ENCODE measurements at places on chromosomes 2 and 18. TPM values are rescaled to one million over a fixed set of nuclear protein-coding genes. Genes with fewer than 3 reads are reported as not detected.

GRCh38 chr2:241234066-241234790 is 45.8 kb downstream of the ANO7 start:
- peaks cover 100% of the 10 kb centered on the region for H3K36me3 ChIP-seq
- H3K4me3 ChIP-seq = no peak overlapping the region
- no peak overlapping the region for H3K27ac ChIP-seq
- no peaks in the 10 kb centered on the region for H3K4me1 ChIP-seq

DNA sequence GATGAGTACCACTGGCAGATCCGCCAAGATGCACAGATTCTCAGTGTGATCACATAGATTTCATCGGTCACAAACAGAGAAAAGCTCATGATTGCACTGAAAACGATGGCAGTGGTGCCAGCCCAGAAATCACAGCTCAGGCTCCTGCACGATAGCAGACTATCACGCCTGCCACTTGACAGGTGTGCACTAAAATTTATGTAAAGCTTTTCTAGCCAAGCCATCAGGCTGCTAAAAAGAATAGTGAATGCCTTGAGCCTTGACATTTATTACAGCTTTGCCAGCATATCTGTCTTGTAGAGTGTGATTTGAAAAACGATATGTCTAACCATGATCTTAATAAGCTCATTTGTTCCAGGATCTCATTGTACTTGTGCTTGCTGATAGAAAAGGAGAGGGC is 409.5 kb upstream of the CWC22 start:
- no peaks in the 10 kb centered on the region for H3K36me3 ChIP-seq
- no peak overlapping the region for H3K27ac ChIP-seq
- DNase-seq = no peak
- peaks cover 7% of the 10 kb centered on the region for H3K4me1 ChIP-seq

The KATNAL2 gene
- 1.7 TPM for total RNA-seq

DNA sequence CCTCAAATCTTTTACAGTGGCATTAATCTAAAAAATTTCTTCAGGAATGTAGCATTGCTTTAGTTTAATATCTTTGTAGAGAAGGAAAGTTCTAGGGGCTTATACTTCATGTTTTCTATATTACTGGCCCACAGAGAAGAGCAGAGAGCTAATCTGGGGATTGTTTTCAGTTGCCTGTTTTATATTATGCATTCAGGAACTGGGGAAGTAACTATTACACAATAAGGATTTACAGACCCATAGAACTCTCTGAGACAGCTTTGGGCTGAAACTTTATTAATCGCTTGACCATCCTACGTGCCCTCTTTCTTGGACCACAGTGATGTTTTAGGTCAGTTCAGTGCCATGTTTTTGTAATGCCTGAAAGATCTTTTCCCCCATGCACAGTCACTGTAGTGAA is 29.9 kb downstream of the BIRC6 start:
- no peak for DNase-seq
- H3K27me3 ChIP-seq = no peaks in the 10 kb centered on the region
- no peak overlapping the region for H3K4me3 ChIP-seq
- H3K36me3 ChIP-seq = peaks cover 78% of the 10 kb centered on the region
- H3K27ac ChIP-seq = no peak overlapping the region

The IAH1 gene
- 60.2 TPM for total RNA-seq

DNA sequence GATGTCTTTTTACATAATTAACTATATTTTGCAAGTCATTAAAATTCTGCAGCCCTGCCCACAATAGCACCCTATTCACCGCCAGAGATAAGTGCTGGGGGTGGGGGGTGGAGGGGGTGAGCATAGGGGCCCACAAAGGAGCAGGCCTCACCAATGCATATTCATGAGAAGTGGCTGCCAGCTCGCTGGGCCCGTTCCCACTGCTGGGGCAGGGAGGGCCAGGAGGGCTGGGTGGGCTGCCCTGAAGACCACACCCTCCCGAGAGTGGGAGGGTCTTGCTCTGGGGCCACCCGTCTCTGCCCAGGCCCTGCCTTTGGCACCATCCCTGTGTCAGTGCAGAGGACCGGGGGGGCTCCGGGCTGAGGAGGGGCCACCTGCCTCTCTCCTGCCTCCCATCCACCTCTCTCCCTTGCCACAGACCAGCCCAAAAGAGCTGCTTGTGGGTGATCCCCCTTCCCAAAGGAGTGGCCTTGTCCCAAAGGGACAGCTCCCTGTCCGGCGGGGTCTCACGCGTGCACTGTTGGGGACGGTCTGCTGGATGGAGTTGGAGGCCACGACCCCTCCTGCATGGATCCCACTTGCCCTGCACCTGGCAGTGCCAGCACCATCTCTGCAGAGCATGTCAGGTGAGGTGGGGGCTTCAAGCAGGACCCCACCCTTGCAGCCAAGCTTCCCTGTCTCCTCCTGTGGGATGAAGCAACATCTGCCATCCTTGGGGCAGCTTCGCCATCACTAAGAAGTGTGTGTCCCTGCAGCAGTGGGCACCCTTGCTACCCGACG is 138.8 kb upstream of the GPC1 start:
- H3K36me3 ChIP-seq = no peaks in the 10 kb centered on the region
- peaks cover 22% of the 10 kb centered on the region for H3K4me1 ChIP-seq
- no peak overlapping the region for H3K27ac ChIP-seq
- H3K4me3 ChIP-seq = no peak overlapping the region

The TUBB8B gene
- not detected for total RNA-seq

- H3K4me1 ChIP-seq = no peaks in the 10 kb centered on the region
- H3K4me3 ChIP-seq = no peak overlapping the region
- H3K36me3 ChIP-seq = no peaks in the 10 kb centered on the region
- H3K27me3 ChIP-seq = no peaks in the 10 kb centered on the region
- DNase-seq = no peak
Measured at GRCh38 chr2:195406886-195407603, 250.0 kb upstream of the SLC39A10 start.

The ADRA2B gene
- total RNA-seq = 2.7 TPM

- H3K36me3 ChIP-seq = no peaks in the 10 kb centered on the region
- H3K27me3 ChIP-seq = no peaks in the 10 kb centered on the region
- H3K4me3 ChIP-seq = no peak overlapping the region
Measured at GRCh38 chr18:7028625-7029024, 89.0 kb downstream of the LAMA1 start.

GRCh38 chr2:233203060-233203459 is 48.4 kb upstream of the ATG16L1 start:
- no peaks in the 10 kb centered on the region for H3K4me1 ChIP-seq
- no peak overlapping the region for H3K27ac ChIP-seq
- H3K4me3 ChIP-seq = no peak overlapping the region
- peaks cover 4% of the 10 kb centered on the region for H3K36me3 ChIP-seq
- DNase-seq = no peak

DNA sequence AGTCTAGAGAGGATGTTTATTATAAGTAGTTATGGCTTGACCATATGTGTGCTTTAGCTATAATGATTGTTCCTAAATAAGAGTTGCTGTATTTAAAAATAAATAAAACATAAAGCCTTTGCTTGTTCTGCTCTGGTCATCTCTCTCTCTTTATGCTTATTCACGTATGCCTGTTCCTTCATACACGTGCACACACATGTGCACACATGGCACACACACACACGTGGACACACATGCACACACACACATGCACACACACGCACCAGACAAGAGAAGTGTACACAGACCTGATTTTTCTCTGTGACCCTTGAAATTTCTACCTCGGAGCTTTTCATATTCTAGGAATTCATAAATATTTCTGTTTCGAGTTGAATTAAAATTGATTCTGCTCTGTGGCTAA is 658.2 kb upstream of the SALL3 start:
- no peak overlapping the region for H3K4me3 ChIP-seq
- no peaks in the 10 kb centered on the region for H3K27me3 ChIP-seq
- DNase-seq = no peak
- H3K27ac ChIP-seq = no peak overlapping the region

DNA sequence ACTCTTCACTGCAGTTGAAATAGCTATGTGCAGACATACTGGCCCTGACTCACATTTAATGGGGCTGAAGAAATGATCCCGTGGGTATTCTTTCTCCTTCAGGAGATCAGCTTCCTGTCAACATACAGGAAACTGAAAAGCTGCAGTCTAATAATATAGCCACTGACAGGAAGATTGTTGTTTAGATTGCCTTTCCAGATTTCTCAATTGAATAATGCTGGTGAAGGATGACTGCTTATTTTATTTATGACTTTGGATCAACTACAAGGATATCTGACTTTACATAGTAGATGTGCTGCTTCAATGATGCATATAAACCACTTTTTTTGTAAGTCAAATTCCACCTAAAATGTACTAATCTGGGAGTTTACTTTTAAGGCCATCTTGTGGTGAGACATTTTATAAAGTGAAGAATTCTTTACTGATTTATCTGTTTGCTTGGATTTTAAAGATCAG is 93.4 kb upstream of the MAP4K3 start:
- no peaks in the 10 kb centered on the region for H3K27me3 ChIP-seq
- H3K4me3 ChIP-seq = no peak overlapping the region
- H3K36me3 ChIP-seq = no peaks in the 10 kb centered on the region
- peaks cover 22% of the 10 kb centered on the region for H3K4me1 ChIP-seq
- H3K27ac ChIP-seq = peak overlapping the region; percentile 32

DNA sequence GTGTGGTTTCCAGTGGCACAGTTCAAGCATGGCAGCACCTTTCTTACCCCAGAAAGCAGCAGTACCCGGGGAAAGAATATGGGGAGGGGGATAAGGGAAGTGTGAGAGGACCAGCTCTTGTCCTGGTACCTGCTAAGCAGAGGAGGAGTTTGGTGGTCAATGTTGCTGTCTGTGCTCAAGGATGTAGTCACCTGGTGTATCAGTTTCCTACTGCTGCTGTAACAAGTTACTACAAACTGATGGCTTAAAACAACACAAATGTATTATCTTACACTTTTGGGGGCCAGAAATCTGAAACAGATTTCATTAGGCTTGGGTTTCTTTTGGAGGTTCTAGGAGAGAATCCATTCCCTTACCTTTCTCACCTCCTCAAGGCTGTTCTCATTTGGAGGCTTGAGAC is 77.5 kb downstream of the VSNL1 start:
- no peak overlapping the region for H3K4me3 ChIP-seq
- no peak for DNase-seq
- H3K36me3 ChIP-seq = no peaks in the 10 kb centered on the region
- no peaks in the 10 kb centered on the region for H3K27me3 ChIP-seq

GRCh38 chr2:17319090-17319489 is 199.2 kb downstream of the RAD51AP2 start:
- H3K27me3 ChIP-seq = no peaks in the 10 kb centered on the region
- no peak overlapping the region for H3K27ac ChIP-seq
- DNase-seq = no peak
- no peaks in the 10 kb centered on the region for H3K36me3 ChIP-seq
- no peaks in the 10 kb centered on the region for H3K4me1 ChIP-seq

GRCh38 chr2:9213477-9214051 is 7.0 kb downstream of the ASAP2 start:
- no peak overlapping the region for H3K4me3 ChIP-seq
- H3K27ac ChIP-seq = peak overlapping the region; percentile 31
- DNase-seq = no peak
- H3K4me1 ChIP-seq = peaks cover 10% of the 10 kb centered on the region

The RGPD4 gene
- not detected for total RNA-seq

The CD226 gene
- 0.32 TPM for total RNA-seq

The CHRND gene
- 58.8 TPM for total RNA-seq

The POLR1A gene
- total RNA-seq = 32.9 TPM

The RGPD3 gene
- total RNA-seq = not detected

- peak overlapping the region; percentile 59 for H3K4me3 ChIP-seq
- H3K27me3 ChIP-seq = no peaks in the 10 kb centered on the region
- peaks cover 83% of the 10 kb centered on the region for H3K4me1 ChIP-seq
- no peak for DNase-seq
- H3K27ac ChIP-seq = peak overlapping the region; percentile 91
- H3K36me3 ChIP-seq = no peaks in the 10 kb centered on the region
Measured at GRCh38 chr18:45325778-45326177, 289.5 kb upstream of the SLC14A2 start.

The SP100 gene
- 13.5 TPM for total RNA-seq

DNA sequence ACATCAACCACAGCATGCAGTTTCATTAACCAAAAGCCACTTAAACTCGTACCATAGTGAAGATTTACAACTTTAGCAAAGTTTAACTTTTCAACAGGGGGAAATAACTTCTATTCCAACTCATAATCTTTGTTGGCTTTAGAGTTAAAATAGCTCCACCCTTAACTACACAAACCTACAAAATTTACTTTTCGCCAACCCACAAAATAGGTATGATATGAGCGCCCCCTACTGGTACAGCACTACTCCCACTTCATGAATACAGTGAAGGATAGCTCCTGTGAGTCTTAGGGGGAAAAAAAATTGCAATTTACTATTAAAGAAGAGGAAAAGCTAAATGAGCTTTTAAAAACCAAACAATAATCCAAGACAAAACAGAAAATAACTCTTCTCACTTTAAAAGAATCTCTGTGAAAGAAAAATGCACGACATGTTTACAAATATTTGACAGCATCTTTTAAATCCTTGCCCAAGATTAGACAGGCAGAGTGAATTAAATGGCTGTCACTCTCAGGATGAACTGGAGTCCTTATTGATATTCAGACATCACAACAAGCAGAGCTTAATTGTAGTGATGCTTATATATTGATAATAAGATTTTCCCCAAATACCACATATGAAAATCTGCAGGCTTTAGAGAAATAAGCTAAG is 32.2 kb downstream of the TMEFF2 start:
- peaks cover 4% of the 10 kb centered on the region for H3K4me1 ChIP-seq
- H3K4me3 ChIP-seq = peak overlapping the region; percentile 31
- peak; percentile 14 for DNase-seq
- no peak overlapping the region for H3K27ac ChIP-seq

GRCh38 chr2:146579147-146579930 is 1265.5 kb upstream of the ACVR2A start:
- DNase-seq = no peak
- H3K4me3 ChIP-seq = no peak overlapping the region
- H3K4me1 ChIP-seq = no peaks in the 10 kb centered on the region

The LIMS2 gene
- total RNA-seq = 31.8 TPM

DNA sequence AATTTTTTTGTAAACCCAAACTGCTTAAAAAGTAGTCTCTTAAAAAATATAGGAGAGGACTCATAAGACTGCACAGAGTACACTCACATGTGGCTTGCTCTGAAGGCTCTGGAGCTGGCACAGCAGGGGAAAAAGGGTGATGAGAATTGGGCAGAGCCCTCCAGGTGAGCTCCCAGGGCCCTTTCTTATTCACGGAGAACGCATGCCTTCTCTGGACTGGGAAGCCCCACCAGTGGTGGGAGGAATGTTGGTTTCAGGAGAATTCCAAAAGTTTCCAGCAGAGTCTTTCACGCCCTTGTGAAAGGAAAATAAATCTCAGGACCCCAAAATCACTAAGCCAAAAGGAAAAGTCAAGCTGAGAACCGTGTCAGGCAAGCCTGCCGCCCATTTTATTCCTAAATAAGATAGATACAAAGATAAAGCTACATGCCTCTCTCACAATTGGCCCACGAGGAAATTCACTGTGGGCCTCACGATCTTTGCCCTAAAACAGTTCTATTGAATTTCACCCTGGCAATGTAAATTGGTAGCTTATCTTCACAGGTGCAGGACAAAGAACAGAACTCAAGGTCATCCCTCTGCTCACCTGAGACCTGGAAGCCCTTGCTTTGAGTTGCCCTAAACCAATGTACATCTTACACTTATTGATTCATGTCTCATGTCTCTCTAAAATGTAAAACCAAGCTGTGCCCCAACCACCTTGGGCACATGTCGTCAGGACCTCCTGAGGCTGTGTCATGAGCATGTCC is 15.5 kb upstream of the MC5R start:
- no peaks in the 10 kb centered on the region for H3K4me1 ChIP-seq
- H3K27ac ChIP-seq = no peak overlapping the region
- H3K27me3 ChIP-seq = no peaks in the 10 kb centered on the region
- DNase-seq = no peak
- H3K4me3 ChIP-seq = no peak overlapping the region

The CDK15 gene
- 0.34 TPM for total RNA-seq
